ENCODE measurements at places on chromosomes 5 and 9. TPM values are rescaled to one million over a fixed set of nuclear protein-coding genes. Genes with fewer than 3 reads are reported as not detected.

DNA sequence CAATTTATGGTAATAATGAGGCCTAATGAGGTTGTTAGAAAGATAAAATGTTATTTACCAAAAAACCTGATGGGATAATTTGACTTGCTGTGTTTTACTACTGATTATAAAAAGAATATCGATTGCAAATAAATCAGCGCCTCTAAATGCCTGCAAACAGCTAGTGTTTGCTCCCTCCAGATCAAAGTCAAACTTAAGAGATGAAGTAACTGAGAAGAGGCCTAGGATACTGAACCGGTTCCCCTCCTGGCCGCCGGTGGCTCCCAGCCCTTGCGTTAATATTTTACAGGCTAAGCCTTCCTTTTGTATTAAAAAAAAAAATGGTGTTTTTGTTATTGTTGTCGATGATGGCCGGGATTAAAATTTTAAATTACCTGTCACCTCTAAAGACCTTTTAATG lies 2.6 kb downstream of the IRX1 start:
- DNase-seq: no peak

GRCh38 chr5:4244306-4244705 lies 648.7 kb downstream of the IRX1 start:
- no peak for DNase-seq

DNA sequence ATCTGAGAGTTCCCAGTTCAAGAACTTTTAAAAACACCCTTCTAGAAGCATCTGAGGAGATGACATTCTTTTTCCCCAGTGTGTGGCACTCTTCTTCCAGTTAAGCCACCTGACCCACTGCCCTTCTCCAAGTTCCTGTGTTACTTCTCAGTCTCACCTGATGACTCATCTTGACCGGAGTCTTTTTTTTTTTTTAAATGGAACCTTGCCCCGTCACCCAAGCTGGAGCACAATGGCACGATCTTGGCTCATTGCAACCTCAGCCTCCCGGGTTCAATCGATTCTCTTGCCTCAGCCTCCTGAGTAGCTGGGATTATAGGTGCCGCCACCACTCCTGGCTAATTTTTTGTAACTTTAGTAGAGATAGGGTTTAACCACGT lies 224.1 kb upstream of the DAB2 start:
- peak; percentile 38 for DNase-seq

DNA sequence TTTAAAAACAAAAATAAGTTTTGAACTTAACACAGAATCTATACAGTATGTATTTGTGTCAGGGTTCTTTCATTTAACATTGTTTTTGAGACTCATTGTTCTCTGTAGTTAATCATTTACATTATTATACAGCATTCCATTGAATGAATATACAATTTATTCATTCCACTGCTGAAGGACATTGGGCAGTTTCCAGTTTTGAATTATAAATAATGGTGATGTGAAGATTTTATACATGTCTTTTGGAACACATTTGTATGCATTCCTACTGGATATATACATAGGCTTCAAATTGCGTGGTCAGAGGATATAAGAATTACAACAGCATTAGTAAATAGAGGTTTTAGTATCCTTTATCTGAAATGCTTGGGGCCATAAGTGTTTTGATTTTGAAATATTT lies 72.0 kb downstream of the CEP120 start:
- no peak for DNase-seq

GRCh38 chr5:63483338-63483737 lies 478.9 kb downstream of the HTR1A start:
- no peak for DNase-seq

DNA sequence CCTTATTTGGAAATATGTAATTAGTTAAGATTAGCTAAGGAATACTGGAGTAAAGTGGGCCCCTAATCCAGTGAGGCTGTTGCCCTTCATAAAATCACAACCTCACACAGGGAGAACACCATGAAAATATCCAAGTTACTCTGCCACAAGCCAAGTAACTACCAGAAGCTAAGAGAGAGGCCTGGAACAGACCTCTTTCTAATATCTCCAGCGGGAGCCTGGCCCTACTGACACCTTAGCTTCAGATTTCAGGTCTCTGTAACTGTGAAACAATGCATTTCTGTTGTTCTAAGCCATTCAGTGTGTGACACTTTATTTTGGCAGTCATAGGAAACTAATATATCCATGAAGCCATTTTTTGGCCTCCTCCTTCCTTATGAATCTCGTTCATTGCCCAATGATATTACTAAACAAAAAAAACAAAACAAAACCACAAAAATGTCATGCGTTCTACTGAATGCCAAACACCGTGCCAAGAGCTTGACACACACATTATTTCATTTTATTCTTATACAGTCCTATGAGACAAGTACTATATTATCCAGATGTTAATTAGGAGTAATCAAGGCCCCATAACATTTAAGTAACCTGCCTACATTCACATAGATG lies 699.0 kb downstream of the MAT2B start:
- no peak for DNase-seq

- DNase-seq: no peak
Observed at GRCh38 chr9:99748266-99748665, 73.4 kb upstream of the NR4A3 start.

Gene SSNA1
- 69.2 TPM for total RNA-seq

DNA sequence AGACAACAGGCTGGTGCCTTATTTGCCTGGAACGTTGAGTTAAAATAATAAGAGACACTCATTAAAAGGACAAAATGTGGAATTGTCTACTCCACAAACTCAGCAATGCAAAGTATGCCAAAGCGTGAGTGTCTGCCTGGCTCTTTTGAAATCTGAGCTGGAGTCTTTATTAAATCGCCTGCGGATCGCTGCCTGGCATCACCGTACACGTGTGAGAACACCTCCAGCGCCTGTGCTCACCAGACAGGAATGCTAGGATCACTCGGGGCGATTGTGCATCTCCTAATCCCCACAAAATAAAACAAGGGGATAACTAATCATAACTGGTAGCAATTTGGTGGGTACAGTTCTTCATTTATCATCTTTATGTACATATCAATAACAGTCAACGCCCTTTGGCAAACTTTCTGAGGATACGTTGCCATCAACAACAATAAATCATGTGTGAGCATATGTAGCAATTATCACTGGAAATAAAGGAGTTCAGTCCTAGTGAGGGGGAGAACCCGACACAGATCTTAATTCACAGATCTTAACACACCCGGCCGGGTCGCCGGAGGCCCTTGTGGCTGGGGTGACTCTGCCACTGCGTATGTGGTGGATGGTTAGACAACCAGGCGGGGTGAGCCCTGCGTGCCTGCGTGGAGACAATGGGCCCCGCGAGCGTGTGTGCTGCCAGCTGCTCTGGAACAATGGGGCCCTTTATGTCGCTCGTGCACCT lies 284.9 kb upstream of the IRX1 start:
- DNase-seq: no peak

Gene PHYKPL
- total RNA-seq: 48.8 TPM

- no peak for DNase-seq
Observed at GRCh38 chr5:82622205-82622604, 344.1 kb upstream of the RPS23 start.

DNA sequence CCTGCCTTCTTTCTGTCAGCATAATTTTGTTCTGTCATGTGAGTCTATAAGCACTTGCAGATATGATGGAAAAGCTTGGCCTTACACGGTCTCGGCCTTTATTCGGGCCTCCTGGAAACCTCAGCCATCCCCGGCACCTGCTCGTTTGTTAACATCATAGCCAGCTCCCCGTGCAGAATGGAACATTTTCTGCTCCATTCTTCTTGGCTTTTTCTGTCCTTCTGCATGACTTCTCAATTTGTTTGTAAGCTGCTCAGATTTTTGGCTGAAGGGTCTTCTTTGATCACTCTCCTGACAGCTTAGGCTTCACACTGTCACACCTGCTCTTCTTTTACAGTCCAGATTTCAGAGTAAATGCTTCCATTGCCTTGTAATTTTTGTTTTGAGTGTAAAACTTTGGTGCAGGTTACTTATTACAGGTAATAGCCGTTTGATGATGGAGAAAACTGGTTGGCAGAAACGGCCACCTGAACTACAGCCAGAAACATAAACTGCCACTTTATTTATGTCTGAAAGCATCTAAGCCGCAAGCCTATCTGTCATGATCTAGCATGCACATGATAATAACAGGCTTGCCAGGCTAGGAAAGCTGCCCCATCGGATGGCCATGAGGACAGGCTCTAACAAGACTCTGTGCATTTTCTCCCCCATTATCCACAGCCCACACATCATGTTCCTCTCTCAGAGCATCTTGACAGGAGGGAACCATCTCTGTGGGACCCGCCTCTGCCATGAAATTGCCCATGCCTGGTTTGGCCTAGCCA lies 197.0 kb downstream of the AOPEP start:
- DNase-seq: no peak

Gene KIF24
- 3.7 TPM for total RNA-seq

Gene CNTFR
- total RNA-seq: 0.55 TPM

- DNase-seq: no peak
Observed at GRCh38 chr5:171509467-171509866, 90.0 kb downstream of the FGF18 start.

Gene FGFR4
- total RNA-seq: 52.8 TPM

- no peak for DNase-seq
Observed at GRCh38 chr5:110625376-110625999, 101.0 kb downstream of the TMEM232 start.

Gene NFIB
- 13.3 TPM for total RNA-seq

- DNase-seq: no peak
Observed at GRCh38 chr5:144638787-144639186, 468.1 kb downstream of the KCTD16 start.

DNA sequence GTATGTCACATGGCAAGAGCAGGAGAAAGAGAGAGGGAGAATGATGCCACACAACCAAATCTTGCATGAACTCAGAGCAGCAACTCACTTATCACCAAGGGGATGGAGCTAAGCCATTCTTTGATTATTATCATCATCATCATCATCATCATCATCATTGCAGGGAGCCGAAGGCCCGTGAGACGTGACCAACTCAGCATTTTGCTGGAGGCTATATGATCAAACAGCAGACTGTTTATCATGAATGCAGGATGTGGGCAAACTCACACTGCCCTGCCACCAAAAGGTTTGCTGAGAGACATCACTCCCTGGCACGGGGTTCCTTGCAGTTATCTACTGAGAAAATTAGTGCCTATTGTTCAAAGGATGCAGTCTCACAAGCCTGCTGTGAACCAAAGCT lies 8.6 kb upstream of the ZNF169 start:
- DNase-seq: no peak

- DNase-seq: no peak
Observed at GRCh38 chr5:51495672-51496071, 112.4 kb downstream of the ISL1 start.

Gene KCTD16
- 0.11 TPM for total RNA-seq

GRCh38 chr5:92885950-92886349 lies 695.1 kb downstream of the NR2F1-AS1 start:
- peak; percentile 69 for DNase-seq

All from H9 (cell line).